Activated T-cell treated with anti-CD3 and anti-CD28 coated beads, Interleukin-2, amount 50 U/mL, for 24 hours (primary cell): ENCODE measurements at places on chromosomes 4 and X.

DNA sequence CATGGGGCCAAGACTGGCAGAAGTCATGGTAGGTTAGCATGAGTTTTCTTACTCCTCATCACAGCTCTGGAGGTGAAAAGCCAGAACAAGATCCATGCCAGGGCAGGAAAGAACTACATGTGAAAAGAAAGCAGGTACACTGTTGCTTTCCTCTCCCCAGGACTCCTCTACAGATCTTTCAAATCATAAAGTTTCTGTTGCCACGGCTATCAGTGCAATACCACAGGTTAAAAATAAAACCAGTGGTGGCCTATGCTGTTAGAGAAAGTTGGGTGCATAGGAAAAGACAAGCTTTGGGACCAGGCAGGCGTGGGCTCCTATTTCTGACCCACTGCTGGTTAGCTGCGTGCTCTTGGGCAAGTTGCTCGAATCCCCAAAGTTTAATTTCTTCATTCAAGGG is 81.4 kb downstream of the SH3RF1 start:
- DNase-seq = no peak

DNA sequence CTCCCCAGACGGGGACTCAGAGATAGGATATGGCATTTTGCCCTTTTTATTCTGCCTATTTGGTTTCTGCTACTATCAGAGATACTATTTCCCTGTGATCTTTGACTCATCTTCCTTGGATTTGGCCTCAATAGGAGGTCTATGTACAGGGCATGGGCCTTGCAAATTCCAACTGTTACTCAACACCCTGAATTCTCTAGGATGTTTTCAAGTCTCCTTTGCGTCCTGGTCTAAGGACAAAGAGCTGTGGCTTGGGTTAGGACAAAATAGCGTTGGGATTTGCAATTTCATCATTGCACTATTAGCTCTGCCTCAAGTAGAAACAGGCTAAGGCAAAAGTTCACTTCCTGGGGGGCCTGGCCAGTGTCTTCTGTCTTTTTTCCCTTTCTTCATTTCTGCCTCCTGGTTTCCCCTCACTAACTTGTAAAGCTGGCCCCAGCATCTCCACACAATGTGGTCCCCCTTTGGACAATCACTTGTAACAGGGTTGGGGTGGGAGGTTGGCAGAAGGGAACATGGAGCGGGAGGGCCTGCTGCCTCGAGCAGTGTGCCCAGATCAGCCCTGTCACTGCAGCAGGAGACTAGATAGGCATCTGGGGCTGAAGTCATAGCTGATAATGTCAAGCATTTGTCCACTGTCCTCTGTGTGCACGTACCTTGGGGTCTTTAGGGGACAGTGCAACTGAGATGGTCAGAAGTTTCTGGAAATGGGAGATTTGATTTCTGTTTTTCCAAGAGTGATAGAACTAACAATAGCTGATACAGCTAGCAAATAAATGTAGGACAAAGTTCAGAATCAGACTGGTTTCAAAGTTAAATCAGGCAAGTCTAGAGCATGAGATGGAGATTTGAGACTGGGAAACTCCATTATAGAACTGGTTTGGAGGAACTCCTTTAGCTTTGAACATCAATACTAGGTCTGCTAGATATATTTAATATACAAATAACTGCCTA is 25.8 kb upstream of the STBD1 start:
- DNase-seq = no peak

- DNase-seq = no peak
Measured at GRCh38 chr4:160257318-160257717, 1154.4 kb downstream of the RAPGEF2 start.

DNA sequence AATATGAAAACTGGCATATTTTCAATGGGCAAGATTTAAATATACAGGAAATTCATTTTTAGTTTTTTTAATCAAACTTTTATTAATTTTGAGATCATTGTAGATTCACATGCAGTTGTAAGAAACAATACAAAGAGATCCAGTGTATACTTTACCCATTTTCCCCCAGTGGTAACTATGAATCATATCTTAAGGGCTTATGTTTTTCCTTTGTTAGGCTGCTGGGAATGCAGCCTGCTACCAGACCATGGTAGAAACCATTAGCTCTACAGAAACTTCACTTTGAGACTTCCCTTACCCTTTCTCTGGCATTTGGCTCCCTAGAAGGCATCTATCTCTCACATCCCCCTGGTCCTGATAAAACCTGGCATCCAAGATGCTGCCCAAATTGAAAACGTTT is 147.6 kb upstream of the EOLA2 start:
- no peak for DNase-seq

DNA sequence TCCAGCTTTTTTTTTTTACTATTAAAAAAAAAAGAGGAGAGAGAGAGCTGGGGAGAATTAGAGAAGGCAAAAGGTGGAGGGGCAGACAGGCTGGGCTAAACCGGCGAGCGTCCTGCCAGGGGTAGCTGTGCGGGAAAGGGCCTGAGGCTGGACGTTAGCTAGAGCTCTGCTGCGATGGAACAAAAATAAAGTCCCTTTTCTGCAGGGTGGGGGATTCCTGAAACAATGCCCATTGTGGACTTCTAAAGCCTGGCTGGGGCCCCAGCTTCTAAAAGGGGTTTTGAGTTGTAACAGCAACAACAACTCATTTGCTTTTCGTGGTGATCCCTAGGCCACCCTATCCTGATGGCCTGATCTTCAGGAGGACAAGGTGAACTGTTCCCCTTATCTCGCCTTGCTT is 311.7 kb downstream of the FBXW7 start:
- no peak for DNase-seq
